ENCODE measurements at places on chromosomes 11 and 22.

DNA sequence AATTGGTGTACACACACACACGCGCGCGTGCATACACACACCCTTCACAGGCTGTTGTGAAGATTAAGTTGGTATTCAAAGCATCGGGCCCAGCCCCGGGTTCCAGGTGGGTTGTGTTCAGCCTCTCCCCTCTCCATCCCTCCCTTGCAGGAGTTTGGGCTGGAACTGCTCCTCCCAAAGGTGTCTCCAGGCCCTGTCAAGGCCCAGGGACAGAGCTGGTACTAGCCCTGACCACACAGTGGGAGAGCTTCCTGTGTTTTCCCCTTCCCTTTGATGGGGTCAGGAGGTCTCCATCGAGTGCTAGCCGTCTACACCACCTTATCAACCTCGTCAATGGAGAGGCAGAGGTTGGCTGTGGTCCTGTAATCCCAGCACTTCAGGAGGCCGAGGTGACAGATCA lies 36.5 kb upstream of the CSNK1E start:
- no peak for DNase-seq

DNA sequence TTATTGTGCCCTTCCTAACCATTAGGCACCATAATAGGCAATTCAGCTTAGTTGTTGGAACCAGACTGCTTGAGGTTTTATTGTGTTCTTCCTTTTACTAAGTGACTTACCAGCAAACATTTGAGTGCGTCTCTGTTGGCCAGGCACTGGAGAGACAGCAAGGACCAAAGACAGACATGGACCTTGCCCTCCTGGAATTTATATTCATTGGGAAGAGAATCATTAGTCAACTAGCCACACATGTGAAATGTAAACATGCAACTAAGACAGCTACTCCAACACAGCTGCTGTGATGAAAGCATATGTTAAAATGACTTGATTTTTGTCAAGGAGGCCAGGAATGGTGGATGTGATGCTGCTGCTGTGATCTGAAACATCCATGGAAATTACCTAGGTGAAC lies 106.4 kb downstream of the TRAF6 start:
- DNase-seq = peak; percentile 10

- DNase-seq = peak; percentile 58
Measured at GRCh38 chr22:17369439-17370025, at the start of gene CECR2. Gene CECR2, plus strand, starts transcription at chr22:17369460. Its CDS starts 324 bp downstream, at chr22:17369784.

GRCh38 chr11:108965306-108966001 lies 300.6 kb downstream of the DDX10 start:
- DNase-seq = no peak

DNA sequence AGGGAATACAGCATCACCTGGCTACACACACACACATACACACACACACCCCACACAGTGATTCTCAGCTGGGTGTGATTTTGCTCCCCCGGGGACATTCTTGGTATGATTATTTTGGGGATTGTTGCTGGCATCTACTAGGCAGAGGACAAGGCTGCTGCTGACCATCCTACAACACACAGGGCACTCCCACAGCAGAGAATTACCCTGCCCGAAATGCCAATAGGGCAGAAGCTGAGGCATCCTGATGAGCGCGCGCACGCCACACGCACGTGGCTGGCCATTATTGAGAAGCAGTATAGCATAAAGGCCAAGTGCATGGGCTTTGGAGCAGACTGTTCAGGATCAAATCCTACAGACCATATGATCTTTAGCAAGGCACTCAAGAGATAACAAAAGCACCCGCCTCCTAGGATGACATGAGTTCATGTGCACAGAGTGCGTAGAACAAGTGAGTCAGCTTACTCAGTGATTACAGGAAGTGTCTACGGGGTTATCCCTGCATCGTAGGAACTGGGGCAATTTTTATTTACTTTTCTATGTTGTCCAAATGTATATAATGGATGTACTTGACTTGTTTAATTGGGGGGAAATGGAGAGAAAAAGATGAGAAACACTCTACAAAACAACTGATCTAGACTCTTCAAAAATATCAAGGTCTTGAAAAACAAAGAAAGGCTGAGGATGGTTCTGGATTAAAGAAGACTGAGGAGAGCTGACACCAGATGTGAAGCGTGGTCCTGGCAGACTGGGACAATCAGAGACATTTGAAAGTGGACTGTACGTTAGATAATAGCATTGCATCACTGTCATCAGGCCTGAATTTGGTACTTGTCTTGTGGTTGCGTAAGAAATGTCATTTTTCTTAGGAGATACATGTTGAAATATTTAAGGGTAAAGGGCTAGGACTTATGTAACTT lies 7.2 kb upstream of the EHD1 start:
- DNase-seq = no peak

GRCh38 chr22:22666307-22667091 lies 22.1 kb downstream of the GGTLC2 start:
- peak; percentile 30 for DNase-seq

DNA sequence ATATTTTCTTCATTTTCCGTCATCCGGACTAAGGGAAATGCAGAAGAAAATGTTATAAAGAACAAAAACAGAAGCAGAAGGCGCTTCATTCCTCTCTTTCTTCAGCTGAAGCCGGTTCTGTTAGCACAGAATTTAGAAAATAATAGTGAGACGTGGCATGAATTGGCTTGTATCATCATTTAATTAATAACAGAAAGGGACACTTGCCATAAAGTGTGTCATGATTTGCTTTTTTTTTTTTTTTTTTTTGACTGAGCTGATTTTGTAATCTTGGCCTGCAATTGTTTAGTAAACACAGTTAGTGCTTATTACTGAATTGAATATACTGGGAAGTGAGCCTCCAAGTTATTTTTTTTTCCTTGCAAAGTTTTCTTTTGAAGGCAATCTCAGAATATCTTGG lies at the start of gene MMP27:
TSS of gene MMP27 (minus strand) at position 144 of the 400 bp plus-strand sequence. CDS start at position 89, 55 bp downstream.
- DNase-seq = no peak

GRCh38 chr11:469684-470560 lies 19.8 kb downstream of the PTDSS2 start:
- peak; percentile 60 for DNase-seq

DNA sequence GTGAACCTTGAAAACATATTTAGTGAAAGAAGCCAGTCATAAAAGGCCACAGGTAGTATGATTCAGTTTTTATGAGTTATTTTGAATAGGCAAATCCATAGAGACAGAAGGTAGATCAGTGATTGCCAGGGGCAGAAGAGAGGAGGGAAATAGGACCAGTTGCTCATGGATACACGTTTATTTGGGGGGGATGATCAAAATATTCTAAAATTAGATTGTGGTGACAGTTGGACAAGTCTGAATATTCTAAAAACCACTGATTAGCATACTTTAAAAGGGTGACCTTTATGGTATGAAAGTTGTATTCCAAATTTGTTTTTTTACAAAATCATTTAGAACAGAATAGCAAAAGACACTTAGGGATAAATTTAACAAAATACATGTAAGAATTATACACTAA lies 28.6 kb downstream of the QSER1 start:
- DNase-seq = no peak

DNA sequence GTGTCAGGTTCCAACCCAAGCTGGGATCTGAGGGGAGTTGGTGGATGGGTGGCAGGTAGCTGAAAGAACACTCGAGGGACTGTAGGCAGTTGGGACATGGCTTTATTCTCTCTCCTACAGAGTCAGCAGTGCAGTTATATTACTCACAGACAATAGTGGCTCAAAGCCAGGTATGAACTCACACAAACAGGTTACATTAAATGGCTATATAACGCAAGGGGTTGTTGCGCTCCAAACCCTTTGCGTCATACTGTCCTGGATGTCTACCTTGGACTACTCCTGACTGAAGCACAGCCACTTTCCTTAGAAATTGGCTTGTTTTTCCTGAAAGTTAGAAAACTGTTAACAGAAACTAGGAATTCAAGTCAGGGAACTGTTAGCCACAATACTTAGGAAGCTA lies 66.4 kb upstream of the OR4B1 start:
- DNase-seq = no peak
